Hematopoietic multipotent progenitor cell (in vitro differentiated cells): ENCODE measurements at places on chromosomes 11 and 22. TPM values are rescaled to one million over a fixed set of nuclear protein-coding genes. Genes with fewer than 3 reads are reported as not detected.

DNA sequence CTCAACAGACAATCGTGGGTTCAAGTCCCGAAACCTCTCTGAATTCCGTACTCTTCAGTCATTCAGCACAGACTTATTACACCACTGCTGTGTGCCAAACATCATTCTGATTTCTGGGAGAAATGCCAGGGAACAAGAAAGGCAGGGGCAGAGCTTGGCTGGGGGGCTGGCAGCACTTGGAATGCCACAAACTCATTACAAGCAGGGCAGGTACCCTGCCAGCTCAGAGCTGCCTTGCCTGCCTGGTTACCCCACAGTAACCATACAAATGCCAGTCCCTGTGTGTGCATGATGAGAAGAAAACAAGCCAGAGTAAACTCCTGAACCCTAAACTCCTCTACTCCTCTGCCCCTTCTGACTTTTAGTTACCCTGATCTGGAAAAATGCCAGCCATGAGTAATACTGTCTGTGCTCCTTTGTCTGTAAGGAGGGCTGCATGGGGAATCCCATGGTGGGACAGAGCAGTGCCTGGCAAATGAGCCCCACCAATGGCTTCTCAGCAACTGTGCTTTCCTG, 6.9 kb upstream of the RAD9A start:
- DNase-seq, result no peak

Gene TRIM48
- total RNA-seq, result not detected

GRCh38 chr11:9831122-9831521, 167.2 kb downstream of the SWAP70 start:
- no peak for DNase-seq

Gene TUB
- total RNA-seq, result 2.2 TPM

DNA sequence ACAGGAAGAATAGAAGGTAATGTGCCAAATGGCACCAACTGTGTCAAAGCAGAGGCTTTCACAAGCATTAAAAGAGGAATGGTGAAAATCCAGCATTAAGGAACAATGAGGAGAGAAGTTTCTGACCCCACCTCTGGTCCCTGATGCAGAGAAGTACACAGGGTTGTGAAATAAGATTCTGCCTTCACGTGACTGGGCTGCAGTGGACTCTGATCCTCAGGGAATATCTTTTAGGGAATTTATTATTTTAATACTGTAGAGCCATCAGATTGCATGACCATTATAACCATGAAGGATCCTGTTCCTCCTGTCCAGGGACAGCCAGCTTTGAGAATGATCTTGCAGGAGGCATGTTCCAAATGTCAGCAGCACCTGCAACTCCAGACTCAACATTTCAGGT, 74.4 kb upstream of the FAR1 start:
- DNase-seq, result no peak

Gene NRGN
- 5.1 TPM for total RNA-seq

- DNase-seq, result no peak
These were observed 50.9 kb upstream of the NFRKB start for GRCh38 chr11:129946256-129946655.

Gene TRIM66
- 11.8 TPM for total RNA-seq

DNA sequence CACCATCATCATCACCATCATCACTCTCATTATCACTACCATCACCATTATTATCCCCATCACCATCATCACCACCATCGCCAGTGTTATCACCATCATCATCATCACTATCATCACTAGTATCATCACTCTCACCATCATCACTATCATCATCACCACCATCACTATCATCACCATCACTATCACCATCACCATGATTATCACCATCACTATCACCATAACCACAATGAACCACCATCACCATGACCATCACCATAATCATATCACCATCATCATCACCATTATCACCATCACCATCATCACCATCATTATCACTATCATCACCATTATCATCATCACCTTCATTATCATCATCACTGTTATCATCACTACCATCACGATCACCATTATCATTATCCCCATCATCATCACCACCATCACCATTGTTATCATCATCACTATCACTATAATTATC, 326.7 kb downstream of the BRD1 start:
- no peak for DNase-seq

DNA sequence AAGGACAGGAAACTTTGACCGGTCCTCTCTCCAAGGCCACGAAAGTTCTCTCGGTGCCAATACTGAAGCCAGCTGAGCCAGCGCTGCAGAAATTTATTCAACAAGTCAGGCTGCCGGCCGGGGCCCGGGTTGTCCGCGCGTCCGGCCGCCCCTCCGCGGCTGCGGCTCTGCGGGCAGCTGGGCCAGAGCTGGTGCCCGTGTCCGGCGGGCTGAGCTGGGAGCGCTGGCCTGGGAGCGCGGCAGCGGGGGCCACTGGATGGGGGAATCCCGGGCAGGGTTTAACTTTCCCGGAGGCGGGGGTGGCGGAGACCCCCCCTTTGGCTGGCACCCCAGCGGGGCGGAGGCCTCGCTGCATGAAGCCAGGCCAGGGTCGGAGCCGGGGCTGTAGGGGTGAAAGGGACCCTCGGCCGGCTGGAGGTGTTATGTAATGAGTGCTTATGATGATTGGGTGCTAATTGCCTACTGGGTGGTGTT, 12.3 kb upstream of the CACNA1I start:
- DNase-seq, result no peak

- DNase-seq, result no peak
These were observed 847.4 kb downstream of the NTM start for GRCh38 chr11:132217856-132218255.

- no peak for DNase-seq
These were observed 11.5 kb upstream of the AIFM3 start for GRCh38 chr22:20955548-20955947.
